CD4-positive, alpha-beta T cell treated with Interleukin-15 for 4 hours (primary cell): ENCODE measurements at places on chromosomes 16 and 17.
A peak's percentile ranks its signal among the peaks of the same experiment; 100 is the strongest.

DNA sequence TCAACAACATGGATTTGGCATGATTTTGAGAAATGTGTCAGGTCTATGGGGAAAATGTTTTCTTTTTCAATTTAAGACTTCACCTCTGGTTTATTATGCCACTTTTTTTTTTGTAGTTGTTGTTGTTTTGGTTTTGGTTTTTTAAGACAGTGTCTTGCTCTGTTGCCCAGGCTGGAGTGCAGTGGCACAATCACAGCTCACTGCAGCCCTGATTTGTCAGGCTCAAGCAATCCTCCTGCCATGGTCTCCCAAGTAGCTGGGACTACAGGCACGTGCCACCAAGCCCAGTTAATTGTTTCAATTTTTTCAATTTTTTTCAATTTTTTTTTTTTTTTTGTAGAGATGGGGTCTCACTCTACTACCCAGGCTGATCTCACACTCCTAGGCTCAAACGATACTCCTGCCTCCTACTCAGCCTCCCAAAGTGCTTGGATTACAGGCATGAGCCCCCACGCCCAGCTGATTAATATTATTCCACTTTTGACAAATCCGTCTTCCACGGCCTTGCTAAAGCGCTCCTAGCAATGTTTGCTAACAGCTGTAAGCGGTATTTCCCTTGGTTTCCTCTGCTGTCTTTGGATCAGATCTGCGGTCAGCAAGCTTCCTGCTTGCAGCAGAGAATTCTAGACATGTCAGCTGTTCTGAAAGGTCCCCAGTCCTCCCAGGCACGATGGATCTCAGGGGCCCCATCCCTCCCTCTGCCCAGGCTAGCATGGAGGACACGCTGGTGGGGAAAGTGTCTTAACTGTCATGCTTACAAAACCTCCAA is 7.0 kb upstream of the MILR1 start:
- DNase-seq: peak; percentile 28

DNA sequence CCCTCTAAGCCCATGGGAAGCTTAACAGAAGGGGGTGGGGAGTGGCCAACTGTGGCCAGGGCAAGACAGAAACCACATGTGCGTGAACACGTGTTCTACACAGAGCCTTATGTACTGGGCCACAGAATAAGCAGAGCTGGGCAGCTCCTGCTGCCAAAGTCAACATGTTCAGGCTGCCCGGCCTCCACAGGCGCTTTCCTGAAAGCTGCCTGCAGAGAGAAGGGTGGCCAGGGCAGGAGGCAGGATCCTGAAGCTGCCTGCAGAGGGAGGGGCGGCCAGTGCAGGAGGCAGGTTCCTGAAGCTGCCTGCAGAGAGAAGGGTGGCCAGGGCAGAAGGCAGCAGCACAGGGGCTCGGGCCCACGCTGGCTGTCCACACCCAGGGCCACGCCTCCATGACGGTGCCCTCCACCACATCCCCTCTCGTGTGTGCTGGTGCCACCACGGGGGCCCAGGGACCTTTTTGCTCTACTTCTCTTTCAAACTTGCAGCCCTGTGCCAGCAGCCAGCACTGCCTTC is 79.5 kb downstream of the ANKRD11 start:
- no peak for DNase-seq

DNA sequence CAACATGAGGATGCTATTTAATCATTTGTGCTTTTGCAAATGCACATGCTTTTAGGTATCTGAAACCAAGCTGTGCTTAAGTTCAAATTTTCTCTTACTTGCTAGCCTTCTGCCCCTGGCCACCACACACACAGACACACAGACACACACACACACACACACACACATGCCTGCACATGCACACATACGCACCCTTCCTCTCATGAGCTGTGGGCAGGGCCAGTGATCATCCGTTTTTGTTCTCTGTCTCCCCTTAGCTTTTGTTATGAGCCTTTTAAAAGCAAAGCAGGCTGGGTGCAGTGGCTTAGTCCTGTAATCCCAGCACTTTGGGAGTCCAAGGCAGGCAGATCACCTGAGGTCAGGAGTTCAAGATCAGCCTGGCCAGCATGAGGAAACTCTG is 34.2 kb downstream of the CD300LF start:
- no peak for DNase-seq

DNA sequence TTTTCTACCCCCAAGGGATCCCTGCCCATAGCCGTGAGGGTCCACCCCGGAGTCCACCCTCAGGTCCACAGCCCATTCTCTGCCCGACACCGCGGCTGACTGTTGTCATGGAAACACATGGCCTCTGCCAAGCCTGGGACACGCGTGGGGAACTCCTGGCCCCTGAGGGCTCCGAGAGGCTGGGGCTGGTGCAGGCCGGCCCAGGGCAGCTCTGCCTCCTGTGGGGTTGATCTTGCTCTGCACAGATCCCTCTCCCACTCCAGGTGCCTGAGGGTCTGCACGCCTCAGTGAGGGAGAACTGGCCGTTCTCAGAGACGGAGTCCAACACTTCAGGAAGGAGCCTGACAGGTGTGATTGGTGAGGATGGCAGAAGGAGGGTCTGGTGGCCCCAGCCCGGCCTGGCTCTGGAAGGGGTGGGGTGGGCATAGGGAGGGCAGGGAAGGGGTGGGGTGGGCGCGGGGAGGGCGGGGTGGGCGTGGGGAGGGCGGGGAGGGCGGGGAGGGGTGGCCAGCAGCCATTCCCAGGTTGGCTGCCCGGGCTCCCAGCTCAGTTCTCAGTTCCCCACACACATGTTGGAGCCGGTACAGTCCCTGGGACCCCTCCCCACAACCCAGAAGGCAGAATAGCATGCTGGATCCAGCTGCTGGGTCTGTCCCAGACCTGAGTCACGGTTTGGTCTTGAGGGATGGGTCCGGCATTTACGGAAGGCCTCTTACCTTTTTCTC is 6.4 kb downstream of the MRPL28 start:
- DNase-seq: no peak

DNA sequence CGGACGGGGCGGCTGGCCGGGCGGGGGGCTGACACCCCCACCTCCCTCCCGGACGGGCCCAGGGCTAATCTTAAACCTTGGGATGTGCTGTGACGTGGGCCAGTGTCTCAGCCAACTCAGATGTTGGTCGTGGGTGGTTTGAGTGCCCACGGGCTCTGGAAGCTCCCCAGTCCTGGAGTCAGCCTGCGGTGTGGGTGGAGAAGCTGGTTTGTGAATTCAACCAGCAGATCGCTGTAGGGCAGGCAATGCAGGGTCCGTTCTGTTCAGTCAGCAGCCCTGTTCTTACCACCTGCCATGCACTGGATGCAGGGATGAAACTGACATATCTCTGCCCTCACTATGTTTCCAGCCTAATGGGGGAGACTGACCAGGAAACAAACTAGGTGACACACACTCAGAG is 8.0 kb upstream of the ZNF500 start:
- DNase-seq: no peak

- no peak for DNase-seq
Measured at GRCh38 chr16:84357191-84357651, 11.1 kb upstream of the ATP2C2 start.

DNA sequence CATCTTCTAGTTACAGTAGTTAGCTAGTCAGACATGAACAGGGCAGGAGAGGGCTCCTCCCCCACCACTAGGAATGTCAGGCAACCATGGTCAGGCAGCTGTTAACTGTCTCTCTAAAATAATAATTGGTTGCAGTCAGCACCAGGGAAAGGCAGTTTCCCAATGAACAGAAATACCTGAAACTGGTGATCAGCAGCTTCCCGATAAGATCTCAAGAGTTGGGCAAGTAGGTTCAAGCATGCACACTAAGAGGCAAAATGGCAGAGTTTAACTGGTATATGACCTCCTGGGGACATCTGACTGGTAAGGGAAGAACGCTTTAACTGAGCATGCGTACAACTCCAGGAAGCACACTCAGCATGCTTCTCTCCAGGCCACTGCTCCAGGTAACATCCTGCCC is 12.6 kb upstream of the XYLT1 start:
- no peak for DNase-seq

GRCh38 chr17:19284005-19284959 is 47.1 kb downstream of the EPN2 start:
- DNase-seq: no peak

- DNase-seq: no peak
Measured at GRCh38 chr16:2027024-2028010, 615 bp downstream of the NHERF2 start.

DNA sequence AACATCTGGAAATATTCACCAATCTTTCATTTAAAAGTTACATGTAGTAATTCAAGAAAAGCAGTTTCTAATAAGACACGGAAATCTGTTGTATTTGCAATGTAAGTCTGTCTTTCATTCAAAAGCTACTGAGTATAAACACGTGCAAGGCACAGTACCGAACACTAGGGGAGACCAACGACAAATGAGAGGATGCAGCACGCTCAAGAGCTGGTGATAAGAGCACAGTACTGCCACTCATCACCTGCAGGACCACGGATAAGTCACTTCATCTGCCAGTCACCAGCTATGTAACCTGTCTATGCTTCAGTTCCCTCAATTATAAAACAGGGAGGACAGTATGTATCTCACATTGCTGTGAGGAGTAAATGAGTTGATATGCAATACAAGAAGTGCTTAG is 67.1 kb downstream of the CLEC18A start:
- DNase-seq: peak; percentile 56

DNA sequence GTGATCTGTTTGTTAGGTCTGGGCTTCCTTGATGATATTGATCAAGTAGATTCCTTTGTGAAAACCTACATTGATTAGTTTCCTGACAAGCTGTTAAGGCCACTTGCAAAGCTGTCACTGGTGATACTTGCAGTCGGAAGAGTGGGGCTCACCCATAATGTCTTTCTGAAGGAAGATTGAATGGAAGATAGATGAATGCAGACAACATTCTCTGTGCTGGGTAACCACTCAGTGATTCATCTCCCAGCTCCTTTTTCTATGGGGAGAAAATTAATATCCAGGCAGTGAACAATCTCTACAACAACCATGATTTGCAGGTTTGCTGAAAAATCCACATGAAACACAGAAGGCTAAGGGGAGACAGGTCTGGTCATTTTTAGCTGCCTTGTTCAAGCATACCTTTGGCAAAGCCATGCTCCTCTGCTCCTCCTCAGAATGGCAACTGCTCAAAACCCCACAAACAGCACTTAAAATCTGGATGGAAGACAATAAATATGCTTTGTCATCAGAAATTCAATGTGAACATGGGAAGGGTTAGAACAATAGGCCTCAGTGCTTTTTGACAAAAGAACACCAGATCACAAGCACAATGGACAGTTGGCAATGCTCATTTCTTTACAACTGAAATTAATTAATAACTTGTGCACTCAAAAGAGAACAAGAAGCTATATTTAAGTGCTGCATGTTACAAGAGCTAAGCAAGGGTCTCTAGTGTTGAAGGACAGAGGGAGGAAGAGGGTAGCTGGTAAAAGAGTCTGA is 495.4 kb downstream of the TOX3 start:
- no peak for DNase-seq

DNA sequence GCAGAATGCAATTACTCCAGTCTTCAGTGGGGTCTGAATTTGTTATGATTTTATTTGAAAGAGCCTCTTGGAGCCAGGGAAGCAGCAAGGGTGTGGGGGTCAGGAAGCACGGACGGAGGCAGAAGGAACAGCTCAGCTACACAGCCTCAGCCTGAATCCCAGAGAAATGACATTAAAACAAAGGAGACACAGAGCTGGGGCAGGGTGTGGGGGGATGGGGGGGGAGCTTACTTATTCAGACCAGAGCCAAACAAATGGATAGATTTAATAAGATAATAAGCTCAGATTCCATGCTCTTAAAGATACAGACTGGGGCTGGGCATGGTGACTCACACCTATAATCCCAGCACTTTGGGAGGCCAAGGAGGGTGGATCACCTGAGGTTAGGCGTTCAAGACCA is 195.3 kb downstream of the ZNF423 start:
- DNase-seq: no peak

- DNase-seq: peak; percentile 65
Measured at GRCh38 chr16:2842340-2843000, 12.4 kb downstream of the ZG16B start.

DNA sequence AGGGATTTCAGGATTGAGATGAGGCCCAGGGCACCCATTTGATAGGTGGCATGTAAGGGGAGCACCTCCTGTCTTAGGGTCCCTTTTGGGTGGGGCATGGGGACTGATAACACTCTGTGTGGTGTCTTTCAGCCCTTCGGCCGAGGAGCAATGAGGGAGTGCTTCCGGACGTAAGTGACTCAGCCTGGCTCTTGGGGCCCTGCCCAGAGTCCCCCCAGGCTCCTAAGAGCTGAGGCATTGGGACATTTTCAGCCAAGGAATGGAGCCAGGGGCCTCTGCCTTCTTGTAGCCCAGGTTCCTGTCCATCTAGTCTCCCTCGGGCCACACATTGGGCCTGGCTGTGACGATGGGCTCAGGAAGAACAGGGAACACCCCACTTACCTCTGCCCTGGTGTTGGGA is 44.4 kb downstream of the EEF2K start:
- no peak for DNase-seq

DNA sequence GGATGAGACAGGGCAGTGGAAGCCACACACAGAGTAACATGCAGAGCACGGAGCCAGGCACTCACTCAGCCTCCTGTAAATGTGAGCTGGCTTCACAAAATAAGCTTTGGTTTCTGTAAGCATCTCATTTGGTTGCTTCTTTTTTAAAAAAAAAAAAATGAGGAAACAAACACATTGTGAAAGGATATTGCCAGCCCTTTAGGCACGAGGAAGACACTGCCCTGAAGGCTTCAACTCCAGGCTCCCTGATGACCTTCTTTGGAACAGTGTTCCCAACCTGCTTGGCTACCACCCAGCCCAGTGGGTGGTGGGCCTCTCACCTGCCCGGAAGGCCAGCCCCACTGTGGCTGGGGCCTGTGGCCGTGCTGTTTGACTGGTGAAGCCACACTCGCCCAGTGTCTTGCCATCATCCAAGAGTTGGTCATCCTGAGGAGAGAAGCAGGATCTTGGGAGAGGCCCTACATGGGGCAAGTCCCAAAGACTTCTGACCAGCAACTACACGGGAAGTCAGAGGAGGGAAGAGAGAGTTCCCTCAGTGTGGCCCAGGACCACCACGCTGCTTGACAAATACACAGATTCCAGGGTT is 1.9 kb downstream of the ELOB start:
- DNase-seq: no peak

DNA sequence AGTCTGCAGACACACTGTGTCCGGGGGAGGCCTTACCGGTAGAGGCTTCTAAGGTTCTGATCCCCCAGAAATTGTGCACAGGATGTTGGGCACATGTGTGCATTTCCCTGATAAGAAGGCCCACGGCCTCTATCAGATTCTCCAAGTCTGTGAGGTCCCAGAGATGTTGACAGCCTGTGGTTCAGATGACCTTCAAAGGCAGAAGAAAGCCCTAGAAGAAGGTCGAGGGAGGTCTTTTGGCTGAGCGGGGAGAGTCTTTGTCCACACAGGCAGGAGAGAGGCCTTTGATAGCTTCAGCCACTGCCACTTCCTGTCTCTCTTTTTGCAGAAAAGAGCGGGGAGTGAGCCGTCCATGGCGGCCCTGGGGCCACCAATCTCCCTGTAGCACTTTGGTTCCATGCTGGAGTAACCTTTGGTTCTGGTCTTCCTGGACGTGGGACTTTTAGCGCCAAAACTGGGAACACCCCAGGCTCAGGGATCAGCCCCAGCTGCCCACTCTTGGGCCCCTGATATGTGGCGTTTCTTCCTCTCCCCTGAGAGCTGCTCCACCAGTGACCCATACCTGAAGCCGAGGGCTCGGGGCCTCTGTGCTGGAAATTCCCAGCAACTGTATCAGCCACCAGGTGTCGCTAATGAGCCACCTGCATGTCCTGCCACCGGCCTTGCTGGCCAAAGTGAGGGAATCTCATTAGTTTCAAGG is 28.1 kb upstream of the LGALS9 start:
- peak; percentile 71 for DNase-seq
